ENCODE measurements at places on chromosomes 7 and 10.

DNA sequence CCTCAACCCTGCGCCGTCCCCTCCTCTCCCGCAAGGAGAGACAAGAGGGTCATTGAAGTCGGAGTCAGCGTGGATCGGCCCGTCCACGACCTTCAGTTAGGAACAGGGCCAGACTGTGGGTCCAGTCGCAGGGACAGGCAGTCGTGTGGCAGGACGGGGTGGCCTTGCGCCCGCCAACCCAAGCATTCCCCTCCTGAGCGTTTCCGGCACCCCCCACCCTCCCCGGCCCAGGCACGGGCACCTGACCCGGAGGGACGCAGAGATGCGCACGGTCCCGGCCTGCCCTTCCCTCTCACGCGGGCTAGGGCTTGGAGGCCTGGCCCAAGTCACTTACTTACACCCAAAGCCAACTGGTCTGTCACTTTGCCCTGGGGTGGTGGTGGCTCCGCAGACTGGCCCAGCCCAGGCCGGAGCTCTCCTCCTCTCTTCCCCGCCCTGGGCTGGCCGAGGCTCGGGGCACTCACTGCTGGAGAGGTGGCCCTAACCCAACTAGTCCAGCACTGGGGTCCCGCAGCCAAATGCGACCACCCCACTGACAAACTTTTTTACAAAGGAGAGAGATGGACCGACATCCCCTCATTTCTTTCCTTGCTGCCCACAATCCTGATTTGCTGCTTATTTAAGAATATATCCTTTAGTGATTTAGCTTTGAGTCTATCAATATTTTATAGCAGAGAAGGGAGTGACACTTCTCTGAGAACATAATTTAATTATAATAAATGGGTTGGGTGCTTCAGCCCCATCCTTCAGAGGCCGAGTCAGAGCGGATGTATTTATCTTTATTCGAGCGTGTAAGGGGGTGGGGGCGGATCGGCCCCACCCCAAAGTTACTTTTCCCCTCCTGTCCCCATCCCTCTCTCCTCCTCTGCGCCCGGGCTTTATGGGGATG lies 1.2 kb upstream of the UNCX start:
- no peak for DNase-seq

DNA sequence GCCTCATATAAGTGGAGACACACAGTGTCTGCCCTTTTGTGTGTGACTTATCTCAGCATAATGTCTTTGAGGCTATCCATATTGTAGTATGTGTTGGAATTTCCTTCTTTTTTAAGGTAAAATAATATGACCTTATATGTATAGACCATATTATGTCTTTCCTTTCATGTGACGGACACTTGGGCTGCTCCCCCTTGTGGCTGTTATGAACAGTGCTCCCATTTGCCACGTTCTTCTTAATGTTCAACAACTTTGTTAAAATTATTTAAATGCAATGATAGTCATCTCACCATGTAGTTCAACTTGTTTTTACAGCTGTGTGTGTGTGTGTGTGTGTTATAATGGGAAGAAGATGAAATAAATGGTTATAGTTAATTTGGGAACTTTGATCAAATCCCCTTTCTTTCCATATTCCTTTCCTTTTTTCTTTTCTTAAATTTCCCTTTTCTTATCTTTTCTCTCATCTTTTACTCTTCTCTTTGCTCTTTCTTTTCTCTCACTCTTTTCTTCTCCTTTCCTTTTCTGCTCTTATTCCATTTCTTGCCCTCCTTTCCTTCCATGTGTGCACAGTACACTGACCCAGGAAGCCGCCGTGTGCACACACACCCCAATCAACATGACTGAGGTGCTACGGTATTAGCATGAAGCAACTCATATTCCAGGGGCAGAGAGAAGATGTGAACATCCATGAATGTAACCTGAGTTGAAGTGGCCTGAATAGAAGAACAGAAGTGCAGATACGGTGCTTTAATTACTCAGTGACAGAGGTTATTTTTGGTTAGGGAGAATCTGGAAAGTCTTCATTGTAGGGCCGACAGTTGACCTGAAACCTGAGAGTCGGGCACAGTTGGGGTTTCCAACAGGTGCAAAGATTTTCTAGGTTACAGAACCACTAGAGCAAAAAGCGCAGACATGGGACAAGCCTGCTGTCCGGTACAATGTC lies 596.6 kb downstream of the SDK1 start:
- DNase-seq, result peak; percentile 9

DNA sequence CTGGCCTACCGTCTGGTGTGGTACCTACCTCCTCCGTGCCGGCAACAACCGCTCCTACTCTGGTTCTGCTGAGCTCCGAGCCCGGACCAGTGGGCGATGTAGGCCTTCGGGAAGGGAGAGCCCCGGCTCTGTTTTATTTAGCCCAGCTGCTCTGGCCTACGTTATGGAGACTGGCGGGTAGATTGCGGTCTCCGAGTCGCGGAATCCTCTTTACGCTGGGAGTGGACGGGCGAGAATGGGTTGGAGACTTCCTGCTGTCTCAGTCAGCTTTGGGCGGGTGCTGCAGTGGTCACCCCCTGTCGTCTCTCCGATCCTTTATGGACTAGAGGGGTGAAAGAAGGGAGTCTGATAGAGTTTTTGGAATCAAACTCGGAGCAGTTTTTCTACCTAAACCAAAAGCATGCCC lies 406 bp downstream of the CBLL1 start:
- DNase-seq, result no peak

GRCh38 chr7:101538596-101539459 lies 90.3 kb downstream of the MYL10 start:
- peak; percentile 84 for DNase-seq

DNA sequence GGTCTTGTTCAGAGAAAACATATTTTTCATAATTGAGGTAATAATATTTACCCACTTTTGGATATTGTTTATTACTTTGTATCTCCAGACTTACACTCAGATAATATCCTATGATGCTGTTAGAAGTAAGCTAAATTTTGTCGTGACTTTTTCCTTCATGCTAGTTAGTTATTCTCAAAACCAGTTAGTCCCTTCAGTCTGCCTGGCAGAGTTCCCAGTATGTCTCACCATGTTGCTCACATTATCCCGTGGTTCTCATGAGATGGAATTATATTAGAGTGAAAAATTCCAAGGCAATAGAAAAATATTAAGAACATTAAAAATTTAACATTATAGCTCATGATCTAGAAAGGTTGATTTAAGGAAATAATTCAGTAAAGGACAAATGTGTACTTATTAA lies 81.5 kb upstream of the SMIM30 start:
- no peak for DNase-seq

DNA sequence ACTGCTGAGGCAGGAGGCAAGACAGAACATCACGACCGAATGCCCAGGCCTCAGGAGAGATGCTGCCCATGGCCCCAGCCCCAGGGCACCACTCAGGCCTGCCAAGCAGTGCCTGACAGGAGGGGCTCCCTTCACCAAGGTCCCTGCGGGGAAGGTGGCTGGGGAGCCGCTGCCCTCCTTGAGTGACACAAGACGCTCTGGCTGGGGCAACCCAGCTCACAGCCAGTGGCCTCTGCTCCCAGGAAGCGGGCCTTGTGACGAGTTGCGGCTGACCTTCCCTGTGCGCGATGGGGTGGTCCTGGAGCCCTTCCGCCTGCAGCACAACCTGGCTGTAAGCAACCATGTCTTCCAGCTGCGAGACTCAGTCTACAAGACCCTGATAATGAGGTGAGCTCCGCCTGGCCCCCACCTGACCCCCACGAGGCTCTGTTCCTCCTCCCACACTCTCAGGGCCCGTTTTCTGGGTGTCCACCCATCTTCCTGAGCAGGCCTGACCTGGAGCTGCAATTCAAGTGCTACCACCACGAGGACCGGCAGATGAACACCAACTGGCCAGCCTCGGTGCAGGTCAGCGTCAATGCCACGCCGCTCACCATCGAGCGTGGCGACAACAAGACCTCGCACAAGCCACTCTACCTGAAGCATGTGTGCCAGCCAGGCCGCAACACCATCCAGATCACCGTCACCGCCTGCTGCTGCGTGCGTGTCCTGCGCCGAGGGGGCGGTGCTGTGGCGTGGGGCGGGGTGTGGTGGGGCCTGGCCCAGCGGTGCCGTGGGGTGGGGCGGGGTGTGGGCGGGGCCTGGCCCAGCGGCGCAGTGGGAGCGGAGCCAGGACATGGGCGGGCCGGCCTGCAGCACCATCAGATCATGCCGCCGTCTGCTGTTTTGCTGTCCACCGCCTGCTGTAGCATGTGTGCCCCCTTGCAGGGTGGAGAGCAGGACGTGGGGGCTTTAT lies 12.8 kb downstream of the ZMIZ2 start:
- no peak for DNase-seq

GRCh38 chr7:131027287-131027773 lies 293.3 kb upstream of the KLF14 start:
- DNase-seq, result no peak

DNA sequence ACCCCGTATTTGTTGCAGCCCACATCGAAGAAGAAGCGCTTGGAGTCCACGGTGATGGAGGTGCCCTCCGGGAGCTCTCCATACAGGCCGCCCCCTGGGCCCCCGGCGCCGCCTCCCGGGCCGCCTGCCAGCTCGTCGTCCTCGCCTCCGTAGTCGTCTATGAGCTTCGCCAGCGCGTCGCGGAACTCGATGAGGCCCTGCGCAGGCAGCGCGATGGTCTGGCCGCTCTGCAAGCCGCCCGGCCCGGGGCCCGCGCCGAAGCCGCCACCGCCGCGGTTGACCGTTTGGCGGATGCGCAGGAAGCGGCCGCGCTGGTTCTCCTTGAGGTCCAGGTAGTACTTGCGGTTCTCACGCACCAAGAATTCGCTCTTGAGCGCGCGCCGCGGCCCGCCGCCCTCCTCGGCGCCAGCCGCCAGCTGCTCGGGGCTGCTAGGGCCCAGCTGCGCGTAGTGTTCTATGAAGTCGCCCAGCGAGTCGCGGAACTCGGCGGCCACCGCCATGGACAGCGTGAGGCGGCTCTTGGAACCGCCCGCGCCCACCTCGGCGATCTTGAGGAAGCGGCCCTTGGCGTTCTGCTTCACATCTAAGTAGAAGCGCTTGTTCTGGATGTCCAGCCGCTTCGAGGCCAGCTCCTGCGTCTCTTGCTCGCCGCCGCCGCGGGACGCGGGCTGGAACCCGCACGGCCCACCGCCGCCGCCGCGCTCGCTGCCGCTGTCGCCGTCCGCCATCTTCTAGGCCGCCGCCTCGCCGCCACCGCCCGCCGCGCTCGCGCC lies 523 bp downstream of the PURB start:
- DNase-seq, result peak; percentile 53

DNA sequence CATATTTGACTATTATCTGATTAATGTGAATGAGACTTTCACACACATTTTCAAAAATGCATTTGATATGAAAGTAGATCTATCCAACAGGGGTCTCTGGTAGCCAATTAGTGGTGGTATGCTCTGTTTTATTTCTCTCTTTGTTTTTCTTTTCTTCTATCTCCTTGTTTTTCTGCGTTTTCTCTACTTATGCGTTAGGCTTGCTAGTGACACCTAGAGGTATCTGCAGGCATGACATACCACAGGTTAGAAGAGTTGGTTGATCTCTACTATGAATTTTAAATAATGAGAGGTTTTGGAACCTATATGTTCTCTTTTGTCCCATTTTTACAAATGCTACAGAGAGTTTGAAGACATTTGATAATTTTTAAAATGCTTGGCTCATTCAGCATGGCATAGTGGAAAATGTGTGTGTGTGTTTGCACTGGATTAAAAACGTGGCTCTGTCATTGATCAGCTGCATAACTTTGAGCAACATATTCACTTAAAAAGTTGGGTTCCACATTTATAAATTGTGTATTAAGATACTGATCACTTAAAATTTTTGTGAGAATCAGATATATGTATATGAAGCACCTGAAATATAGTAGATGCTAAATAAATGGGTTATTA lies 28.1 kb upstream of the PLXDC2 start:
- DNase-seq, result peak; percentile 42

GRCh38 chr7:4791738-4792536 lies 16.5 kb downstream of the AP5Z1 start:
- DNase-seq, result peak; percentile 93

GRCh38 chr7:95432606-95433005 lies 2.2 kb downstream of the PON2 start:
- no peak for DNase-seq

DNA sequence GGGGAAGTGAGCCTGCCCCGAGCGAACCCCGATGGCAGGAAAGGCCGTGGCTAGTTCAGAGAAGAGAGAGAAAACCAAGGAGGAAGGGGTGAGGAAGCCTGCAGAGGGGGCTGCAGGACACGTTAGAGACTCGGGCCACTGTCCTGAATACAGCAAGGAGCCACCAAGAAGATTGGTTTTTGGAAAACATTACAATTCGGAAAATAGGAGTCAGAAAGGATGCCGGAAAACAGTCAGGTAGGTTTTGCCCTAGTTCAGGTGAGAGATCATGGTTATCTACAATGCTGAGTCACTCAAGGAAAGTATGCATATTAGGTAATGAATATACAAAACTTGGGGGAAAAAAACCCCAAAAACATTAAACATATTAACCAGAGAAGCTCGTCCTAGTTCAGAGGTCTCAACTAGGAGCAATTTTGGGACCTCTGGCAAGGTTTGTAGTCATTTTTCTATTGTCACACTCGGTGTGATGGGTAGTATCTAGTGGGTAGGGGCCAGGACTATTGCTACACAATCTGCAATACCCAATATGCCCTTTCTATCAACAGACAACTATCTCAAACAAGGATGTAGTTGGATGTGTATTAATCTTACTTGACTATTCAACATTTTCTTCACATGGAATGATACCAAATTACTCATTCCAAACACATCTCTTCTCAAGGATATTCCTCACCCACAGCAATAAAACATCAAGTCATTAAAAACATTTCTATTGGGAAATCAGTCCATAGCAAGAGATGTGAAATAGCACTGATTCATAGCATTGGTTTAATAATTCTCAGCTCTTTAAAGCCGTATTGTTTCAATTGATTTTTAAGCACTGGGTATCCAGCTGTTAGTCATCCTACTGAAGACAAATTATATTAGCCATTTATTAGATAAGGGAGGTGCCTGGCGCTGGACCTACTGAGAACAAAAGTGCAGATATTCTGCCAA lies 74.4 kb upstream of the RSU1 start:
- peak; percentile 64 for DNase-seq

DNA sequence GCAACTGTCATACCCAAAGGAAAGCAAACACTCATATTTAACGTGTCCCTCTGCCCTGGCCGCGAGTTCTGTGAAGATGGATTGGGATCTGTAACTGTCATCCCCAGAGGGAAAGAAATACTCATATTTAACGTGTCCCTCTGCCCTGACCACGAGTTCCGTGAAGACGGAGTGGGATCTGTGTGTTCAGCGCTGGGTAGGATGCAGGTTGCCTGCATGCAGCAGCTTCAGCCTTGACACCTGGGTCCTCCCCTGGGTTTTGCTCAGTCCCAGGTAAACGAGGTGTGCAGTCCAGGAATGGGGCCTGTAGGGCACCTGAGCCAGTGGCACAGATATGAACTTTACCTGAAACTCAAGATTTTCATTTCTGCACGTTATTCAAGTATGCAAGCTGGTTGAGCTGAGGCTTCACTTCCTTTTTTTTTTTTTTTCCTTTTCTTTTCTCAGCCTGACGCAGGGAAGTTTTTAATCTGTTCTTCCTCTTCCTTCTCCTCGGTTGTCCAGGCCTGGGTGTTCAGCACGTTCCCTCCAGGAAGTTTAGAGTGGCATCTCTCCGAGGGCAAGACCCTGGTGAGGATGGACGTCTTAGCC lies 159.0 kb upstream of the SHH start:
- no peak for DNase-seq

- no peak for DNase-seq
These were observed 6.1 kb downstream of the ZNF789 start for GRCh38 chr7:99478464-99479440.

Data from endothelial cell (in vitro differentiated cells).